ENCODE measurements at places on chromosomes 12 and 14.
A peak's percentile ranks its signal among the peaks of the same experiment; 100 is the strongest.

- DNase-seq: peak; percentile 75
Measured at GRCh38 chr12:117863002-117863709, 105.6 kb downstream of the KSR2 start.

- DNase-seq: no peak
Measured at GRCh38 chr12:130973109-130973508, 19.4 kb downstream of the ADGRD1 start.

DNA sequence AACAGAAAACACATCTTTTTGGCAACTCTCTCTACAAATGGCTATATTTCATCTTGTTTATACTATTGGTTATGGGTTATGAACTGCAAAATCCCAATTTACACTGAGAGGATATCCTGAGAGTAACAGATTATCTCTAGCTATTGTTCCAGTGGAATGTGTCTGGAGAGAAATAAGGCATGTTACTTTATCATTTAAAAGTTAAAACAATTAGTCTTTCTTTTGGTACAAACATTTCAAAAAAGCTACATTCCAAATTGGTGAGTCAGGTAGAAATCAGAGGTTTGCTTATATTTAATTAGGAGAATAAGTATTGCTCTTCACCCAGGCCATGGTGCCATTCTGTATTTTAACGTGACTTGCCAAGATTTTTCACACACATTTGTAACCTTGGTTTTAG lies 411.6 kb downstream of the CCER1 start:
- DNase-seq: no peak

GRCh38 chr12:100359248-100359647 lies 2.4 kb downstream of the SLC17A8 start:
- no peak for DNase-seq

DNA sequence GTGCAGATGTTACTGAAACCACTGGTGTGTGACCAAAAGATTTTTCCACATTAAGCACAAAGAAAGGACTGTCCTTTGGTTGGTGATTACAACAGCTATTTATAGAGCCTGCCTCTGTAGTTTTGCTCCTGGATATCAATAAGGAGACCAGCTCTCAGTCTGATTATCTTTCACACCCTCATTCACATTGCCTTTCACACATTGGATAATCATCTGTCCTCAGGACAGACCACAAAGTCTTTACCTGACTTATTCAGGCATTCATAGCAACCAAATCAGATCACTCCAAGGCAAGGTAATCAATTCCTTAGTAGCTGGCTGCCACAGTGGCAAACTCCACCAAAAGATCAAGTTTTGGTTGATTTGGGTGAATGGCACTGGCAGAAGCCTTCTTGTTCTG lies 59.6 kb upstream of the CPSF6 start:
- no peak for DNase-seq

DNA sequence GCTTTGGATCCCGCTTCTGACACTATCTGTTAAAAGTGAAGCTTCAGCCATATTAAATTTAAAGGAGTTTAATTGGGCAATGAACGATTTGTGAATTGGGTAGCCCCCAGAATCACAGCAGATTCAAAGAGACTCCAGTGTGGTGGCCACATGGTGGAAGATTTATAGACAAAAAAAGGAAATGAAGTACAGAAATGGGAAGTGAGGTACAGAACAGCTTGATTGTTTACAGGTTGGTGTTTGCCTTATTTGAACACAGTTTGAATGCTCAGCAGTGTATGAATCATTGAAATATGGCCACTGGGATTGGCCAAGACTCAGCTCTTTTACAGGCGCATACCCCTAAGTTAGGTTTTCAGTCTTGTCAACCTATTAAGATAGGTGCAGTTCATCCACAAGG lies 21.9 kb downstream of the CCDC91 start:
- DNase-seq: no peak

DNA sequence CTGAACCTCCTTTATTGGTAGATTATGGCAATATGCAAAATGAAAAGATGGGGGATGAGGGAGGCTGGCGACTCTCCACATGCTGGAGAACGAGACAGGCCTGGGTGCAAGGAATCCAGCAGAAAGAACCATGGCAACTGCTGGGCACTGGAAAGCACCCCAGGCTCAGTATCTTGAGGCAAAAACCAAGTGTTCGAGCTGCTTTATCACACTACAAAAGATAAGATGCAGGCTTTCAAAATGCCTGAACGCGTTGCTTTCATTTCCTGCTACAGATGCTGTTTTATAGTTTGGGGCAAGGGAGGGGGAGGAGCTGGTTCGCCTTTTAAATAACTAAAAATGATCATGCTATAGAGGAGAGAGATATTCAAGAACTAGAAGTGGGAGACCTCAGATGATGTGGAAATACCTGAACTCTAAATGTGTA lies 38.9 kb downstream of the NIN start:
- DNase-seq: no peak

- peak; percentile 69 for DNase-seq
Measured at GRCh38 chr14:60649875-60650372, 647 bp upstream of the SIX1 start.

GRCh38 chr12:123149501-123150274 lies 1.2 kb downstream of the PITPNM2 start:
- DNase-seq: no peak

GRCh38 chr12:109134186-109134917 lies 18.0 kb downstream of the ACACB start:
- DNase-seq: peak; percentile 22

DNA sequence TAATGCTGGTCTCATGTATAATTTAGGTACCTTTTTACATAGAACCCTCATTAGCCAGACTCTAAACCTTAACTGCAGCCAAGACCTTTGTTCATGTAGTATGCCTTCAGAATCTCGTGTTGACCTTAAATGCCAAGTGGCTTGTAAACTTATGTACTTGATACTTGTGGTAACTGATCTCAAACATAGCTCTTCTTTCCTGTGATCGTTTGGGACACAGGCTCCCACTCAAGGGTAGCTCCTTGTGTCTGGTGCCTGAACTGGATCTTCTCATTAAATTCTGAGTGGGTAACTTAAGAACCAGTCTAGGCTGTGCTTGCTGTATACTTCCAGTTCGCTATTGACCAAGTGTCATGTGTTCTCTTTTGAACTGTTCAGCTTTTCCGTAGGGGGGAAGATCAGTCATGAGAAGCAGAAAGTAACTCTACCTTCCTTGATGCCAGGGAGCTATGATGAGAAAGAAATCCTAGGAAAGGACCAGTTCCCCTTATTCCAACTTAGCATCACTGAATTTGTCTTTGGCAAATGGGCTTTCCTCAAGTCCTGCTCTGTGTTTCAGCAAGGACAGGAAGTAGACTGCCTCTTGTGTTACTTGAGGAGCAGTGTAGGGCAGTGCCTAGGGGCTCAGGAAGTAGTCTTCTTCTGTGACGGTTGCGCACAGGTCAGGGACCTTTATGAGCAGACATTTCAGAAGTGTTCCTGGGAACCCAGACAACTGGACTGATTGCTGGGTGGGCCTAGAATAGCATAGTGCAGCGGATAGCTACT lies 2.5 kb downstream of the LGALS3 start:
- DNase-seq: no peak

- no peak for DNase-seq
Measured at GRCh38 chr12:95634622-95635621, 83.6 kb upstream of the USP44 start.

- DNase-seq: peak; percentile 91
Measured at GRCh38 chr14:69153152-69153872, 393 bp upstream of the DCAF5 start.

DNA sequence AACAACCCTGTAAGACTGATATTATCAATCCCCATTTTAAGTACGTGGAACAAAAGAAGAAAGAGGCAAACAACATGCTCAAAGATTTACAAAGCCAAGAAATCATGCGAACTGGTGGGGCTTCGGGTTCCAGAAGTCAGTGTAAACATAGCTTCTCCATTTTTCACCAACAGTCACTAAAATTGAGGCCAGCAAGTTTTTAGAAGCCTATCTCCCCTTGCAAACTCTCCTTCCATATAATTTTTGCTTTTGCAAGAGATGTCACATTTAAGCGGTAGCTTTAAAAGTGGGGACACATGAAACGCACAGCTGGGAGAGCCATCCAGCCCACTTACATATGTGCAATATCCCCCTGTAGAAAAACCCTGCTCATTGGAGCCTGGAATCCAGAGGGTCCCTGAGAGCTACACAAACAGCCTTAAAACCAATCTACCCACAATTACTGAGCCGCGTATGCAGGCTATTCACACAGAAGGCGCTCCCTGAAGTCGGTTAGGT lies 797 bp downstream of the SLC11A2 start:
- no peak for DNase-seq

DNA sequence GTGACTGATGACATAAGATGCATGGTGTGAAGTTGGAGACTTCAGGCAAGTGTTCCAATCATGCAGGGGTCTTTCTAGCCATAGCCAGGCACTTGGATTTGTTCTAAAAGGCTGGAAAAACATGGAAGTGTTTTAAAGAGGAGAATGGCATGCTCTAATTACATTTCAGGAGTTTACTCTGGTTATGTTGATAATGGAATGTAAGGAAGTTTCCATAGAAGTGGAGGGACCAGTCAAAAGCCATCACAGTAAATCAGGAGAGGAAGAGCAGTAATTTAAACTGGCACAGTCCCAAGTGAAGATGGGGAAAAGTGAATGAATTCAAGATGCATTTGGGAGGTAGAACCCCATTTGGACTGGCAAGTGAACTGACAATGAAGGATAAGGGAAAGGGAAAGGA lies 13.9 kb upstream of the FRS2 start:
- DNase-seq: no peak

- DNase-seq: no peak
Measured at GRCh38 chr14:42027271-42027670, 420.6 kb downstream of the LRFN5 start.

GRCh38 chr12:123966596-123966995 lies 6.0 kb downstream of the CCDC92 start:
- no peak for DNase-seq

DNA sequence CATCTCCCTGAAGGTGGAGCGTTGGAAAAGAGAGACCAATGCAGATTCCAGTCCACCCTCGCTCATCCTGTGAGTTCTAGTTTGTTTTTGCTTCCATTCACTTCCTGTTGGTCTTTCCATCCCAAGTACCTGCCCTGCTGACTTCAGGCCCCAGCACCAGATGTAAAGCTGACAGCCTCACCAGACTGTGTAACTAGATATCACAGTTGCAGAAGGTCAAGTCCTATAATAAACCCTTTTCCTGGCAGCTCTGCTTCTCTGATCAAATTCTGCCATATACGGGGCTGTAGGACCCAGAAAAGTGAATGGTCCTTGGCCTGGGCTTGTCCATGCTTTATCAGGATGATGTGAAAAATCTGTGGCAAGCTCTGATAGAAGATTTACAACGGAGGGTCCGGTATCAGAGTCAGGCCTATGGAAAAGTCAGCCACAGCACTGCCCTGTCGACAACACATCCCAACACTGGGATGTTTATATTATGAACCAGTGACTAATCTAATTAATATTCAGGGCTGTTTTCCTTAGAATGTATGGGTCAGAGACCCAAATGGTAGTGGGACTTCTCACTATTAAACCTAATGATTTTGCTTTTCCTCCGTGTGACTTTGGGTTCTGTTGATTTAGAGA lies 42.1 kb downstream of the CCDC175 start:
- peak; percentile 78 for DNase-seq

- DNase-seq: no peak
Measured at GRCh38 chr12:50845021-50845647, 2.4 kb downstream of the TMPRSS12 start.

DNA sequence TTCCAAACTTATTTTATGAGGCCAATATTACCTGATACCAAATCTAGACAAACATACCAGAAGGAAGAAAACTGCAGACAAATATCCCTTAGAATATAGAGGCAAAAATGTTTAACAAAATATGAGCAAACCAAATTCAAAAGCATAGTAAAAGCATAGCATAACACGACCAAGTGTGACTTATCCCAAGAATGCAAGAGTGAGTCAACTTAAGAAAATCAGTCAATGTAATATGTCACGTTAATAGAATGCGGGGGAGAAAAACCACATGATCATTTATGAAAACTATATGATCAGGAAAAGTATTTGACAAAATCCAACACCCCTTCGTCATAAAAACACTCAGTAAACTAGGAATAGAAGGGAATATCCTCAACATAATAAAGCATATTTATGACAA lies 217.3 kb downstream of the ADGRD1 start:
- DNase-seq: no peak

DNA sequence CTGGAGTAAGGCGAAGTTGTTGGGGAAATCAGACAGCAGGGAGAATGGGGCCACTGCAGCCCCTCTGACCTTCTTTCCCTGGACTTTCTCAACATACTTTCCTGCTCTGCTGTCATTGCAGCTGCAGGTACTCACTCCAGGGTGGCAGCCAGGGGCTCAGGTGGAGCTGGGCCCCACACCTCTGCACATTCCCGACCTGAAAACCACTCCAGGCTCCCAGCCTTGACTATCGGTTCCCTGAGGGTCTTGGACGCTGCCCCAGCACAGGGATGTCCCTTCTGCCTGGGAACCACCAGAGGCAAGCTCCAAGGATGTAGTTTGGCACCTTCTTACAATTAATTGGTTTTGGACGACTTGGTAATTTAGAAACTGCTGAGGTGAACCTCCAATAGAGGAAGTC lies 24.8 kb upstream of the CAPRIN2 start:
- DNase-seq: no peak

- DNase-seq: no peak
Measured at GRCh38 chr12:2243275-2243674, 190.5 kb downstream of the CACNA1C start.

- DNase-seq: no peak
Measured at GRCh38 chr12:109689426-109689825, 24.2 kb upstream of the FAM222A start.

DNA sequence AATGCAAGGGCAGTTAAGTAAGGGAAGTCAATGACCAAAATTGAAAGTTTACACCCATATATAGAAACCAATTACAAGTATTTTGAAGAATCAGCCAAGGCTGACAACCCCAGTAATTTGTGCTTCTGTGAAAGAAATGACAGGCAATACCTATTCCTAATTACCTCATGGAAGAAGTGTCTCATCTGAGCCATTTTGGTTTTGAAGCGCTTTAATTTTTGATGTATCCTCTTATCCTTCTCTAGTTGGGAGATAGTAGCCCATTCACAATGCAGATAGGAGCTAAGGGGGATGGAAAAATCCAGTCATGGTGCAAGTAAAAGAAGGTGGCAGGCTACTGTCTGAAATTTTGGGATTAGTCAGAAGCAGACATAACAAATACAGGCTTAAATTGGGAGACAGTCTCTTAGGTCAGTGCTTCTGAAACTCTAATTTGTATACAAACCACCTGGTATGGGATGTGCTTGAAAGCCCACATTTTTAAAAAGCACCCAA lies 30.4 kb upstream of the SUPT16H start:
- DNase-seq: no peak

- no peak for DNase-seq
Measured at GRCh38 chr12:17108877-17109541, 503.0 kb upstream of the LMO3 start.

GRCh38 chr14:77914073-77914721 lies 114.3 kb downstream of the ADCK1 start:
- no peak for DNase-seq
